Activated CD4-positive, CD25-positive, alpha-beta regulatory T cell treated with anti-CD3 and anti-CD28 coated beads, Interleukin-2, amount 50 U/mL, for 72 hours (primary cell): ENCODE measurements at places on chromosomes 12 and 14.

DNA sequence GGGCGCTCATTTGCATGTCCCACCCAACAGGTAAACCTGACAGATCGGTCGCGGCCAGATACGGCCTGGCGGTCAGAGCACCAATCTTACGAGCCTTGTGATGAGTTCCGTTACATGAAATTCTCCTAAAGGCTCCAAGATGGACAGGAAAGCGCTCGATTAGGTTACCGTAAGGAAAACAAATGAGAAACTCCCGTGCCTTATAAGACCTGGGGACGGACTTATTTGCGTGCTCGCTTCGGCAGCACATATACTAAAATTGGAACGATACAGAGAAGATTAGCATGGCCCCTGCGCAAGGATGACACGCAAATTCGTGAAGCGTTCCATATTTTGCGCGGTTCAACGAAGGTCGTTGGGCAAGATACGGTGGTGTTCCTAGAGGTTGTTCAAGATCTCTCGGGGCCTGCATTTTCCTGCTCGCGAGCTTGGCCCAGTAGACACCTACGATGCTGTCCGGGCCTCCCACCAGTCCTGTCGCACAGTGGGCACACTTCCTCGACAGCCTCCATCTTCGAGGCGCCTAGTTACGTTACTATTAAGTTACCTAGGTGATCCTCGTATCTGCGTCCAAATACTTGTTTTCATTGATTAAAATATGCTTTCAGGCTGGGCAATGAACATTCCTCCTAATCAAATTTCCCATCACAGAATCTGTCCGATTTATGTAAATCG is at the start of gene RNU6-7:
Gene RNU6-7 (plus strand): TSS at position 230 of the 675 bp plus-strand sequence.
- DNase-seq, result peak; percentile 44

GRCh38 chr12:130375296-130376287 is 37.9 kb downstream of the PIWIL1 start:
- no peak for DNase-seq

GRCh38 chr14:22597771-22598098 is 365 bp upstream of the ABHD4 start:
- no peak for DNase-seq

GRCh38 chr12:39240587-39240986 is 202.3 kb downstream of the KIF21A start:
- DNase-seq, result no peak

DNA sequence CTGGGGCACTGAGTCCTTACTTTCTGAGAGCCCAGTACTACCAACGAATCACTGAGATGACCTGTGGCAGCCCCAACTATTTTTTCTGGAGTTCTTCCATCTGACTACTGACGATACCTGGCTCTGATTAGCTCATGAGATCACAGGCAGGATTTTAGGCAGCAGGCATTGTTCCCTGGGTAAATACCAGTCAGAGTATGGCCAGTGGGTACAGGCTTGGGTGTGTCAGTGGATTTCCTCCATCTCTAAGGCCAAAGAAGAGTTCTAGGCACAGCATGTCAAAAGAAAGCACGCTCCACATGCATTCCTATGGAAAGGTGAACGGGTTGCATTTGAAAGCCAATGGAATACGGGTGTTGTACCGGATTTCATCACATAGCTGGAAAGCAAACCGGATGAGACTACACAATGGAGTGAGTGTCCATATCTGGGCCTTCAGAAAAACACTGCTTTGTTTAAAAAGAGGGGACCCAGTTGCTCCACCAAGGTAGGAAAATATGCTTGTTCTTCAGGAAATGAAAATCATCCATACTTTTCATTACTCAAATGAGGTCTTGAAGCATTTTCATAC is 55.0 kb downstream of the PAX9 start:
- no peak for DNase-seq

GRCh38 chr12:128468926-128469325 is 202.0 kb downstream of the TMEM132C start:
- DNase-seq, result no peak

DNA sequence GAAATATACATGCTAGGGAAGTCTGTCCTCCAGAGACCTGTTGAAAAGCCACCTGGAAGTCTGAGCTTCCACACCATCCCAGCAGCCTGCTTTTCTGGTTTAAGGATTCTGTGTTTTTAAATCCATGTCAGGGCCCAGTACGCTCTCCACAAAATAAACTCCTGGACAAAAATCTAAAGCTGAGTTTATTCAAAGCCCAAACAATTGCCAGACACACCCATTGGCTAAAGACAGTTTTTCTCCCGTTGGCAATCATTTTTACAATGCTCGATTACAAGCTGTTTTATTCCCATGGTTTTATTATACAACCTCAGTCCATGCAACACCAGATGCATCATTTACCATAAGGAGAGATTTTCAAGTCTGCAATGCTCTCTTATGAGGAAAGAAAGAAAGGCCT is 94.5 kb downstream of the MYRFL start:
- no peak for DNase-seq

- no peak for DNase-seq
Observed at GRCh38 chr12:105876396-105876927, 262.3 kb downstream of the NUAK1 start.

GRCh38 chr12:13000616-13000924 is 505 bp upstream of the HEBP1 start:
- DNase-seq, result no peak

- no peak for DNase-seq
Observed at GRCh38 chr14:100107236-100107635, 42.0 kb downstream of the EVL start.

DNA sequence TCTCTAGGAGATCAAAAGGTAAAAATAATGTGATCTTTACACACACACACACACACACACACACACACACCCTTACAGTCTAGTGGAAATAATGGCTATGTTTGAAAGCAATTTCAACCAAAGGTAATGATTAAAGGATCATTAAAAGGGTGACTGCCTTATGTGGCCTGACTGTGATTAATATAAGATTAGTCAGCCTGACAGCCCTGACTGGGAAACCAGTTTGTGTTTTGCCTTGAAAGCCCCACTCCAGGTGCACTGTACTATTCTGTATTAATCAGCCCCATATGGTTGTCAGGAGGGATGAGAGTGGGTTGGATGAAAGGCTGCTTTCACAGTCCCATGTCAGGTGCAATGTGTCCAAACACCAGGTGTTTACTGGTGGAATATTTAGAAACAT is 10.5 kb downstream of the RASSF9 start:
- DNase-seq, result no peak

- no peak for DNase-seq
Observed at GRCh38 chr14:86221000-86221399, 691.1 kb downstream of the FLRT2 start.

GRCh38 chr14:55977392-55978150 is 140.6 kb upstream of the PELI2 start:
- no peak for DNase-seq

DNA sequence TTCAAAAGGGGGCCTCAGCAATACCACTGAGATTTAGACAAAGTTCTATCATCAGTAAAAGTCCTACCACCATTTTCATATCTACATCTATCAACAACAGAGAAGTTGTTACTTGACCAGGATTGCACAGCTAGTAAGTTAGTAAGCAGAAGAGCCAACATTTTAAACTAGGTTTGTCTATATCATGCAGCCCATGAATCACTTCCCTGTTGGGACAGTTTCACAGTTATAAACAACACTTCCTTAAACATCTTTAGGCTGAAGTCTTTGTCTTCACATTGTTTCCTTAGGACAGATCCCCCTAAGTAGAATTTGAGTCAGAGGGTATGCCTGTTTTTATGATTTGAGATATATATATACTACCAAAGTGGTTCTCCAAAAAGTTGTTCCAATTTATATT is 68.5 kb downstream of the DAO start:
- no peak for DNase-seq

DNA sequence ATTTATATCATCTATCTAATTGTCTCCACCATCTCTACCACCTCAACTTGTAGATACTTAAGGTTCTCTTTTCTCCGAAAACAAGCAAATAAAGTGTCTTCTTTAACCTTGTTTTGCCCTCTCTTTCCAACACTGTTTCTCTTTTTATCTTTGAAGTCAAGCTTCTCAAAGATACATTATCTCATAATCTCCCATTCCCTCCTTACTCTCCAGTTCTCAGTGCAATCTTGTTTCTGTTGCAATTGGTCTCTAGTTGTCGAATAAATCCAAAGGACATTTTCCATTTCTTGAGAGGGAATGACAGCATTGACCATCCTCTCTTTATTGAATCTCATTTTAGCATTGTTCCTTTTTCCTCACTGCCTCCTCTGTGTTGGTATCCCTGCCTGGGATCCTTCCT is 383.3 kb downstream of the SOX5 start:
- DNase-seq, result no peak

- no peak for DNase-seq
Observed at GRCh38 chr14:74634481-74634880, 22.4 kb upstream of the LTBP2 start.

GRCh38 chr12:2149091-2149490 is 96.3 kb downstream of the CACNA1C start:
- DNase-seq, result no peak

DNA sequence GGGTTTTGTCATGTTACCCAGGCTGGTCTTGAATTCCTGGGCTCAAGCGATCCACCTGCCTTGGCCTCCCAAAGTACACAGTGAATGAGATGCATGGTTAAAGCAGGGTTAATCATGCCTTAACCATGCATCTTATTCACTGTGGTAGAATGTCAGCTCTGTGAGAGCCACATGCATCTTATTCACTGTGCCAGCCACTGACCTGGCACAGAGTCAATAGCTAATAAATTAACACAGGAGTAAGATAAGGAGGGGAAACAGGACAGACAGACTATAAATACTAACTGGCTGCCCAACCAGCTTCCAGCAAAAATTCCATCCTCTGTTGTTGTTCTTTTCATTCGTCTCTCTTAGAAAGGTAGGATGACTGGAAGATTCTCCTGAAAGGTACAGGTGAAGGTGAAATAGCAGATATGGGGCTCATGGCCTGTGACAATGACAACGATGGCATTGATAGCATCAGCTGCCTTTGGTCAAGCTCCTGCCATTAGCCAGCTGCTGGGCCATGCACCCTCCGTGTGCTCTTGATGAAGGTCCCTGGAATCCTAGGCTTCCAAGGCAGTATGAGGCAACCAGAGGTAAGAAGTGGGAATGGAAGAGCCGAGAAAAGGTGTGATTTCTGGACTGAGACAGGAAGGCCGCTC is 76.6 kb downstream of the ZNF664 start:
- no peak for DNase-seq

DNA sequence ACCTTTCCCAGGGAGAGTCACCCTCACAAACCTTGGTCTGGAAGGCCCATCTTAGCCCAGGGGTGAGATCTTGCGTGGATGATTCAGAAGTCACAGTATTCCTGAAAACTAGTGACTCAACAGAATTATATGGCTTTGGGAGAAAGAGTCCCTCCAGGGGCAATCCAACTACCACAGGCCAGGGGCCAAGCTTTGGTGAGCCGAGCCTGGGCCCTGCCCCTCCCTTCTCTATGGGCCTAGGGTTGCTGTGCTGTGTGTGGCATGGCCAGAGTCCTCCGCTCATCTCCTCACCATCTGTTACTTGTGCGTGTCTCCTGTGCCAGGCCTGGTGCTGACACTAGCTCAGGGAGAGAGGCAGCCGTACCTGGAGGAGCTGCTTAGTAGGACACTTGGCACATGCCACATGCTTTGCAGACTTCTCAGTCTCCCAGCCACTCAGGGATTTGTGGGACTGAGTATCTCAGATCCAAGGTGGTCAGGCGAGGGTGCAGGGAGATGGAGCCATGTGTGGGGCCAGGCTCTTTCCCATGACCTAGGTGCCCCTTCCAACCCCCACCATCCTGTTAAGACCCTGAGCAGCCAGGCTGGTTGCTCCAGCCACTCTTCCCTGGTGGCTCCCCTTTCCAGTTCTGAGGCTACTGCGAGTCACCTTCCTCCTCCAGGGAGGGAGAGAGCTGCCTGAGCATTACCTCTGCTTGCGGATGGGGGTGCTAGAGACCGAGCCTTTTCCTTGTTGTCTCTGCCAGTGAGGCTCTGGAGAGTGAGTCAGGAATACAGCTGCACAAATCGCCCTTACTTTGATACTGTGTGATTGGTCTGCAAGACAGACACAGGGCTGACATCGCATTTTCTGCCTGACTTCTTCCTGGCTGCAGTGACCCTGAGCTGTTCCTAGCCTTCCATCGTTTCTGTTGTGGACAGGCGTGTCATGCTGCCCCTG is 94.1 kb downstream of the SLC25A47 start:
- DNase-seq, result no peak

DNA sequence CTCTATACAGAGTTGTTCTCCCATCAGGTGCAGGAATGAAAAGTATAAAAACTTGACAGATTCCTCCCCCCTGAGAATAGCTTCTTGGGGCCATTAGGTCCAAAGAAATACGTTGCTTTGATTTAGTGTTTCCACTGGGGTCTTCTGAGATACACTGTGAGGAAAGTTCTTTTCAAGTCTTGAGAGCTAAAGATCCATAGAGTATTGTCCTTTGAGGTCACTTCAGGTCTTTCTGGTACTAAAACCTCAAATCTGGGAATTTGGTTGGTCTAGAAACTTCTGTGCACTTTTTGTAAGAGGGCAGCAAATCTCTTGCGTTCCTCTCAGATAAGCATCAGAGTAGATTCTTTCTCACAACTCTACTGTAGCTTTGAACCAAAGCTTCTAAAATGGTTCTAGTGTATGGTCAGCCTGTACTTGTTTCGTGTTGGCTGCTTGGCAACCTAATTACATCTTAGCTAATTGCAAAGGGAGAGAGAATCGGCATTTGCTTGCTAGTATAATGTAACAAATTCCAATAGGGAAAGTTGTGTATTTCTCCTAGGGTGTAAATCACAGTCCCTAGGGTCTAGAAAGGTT is 10.0 kb downstream of the SRSF5 start:
- no peak for DNase-seq

DNA sequence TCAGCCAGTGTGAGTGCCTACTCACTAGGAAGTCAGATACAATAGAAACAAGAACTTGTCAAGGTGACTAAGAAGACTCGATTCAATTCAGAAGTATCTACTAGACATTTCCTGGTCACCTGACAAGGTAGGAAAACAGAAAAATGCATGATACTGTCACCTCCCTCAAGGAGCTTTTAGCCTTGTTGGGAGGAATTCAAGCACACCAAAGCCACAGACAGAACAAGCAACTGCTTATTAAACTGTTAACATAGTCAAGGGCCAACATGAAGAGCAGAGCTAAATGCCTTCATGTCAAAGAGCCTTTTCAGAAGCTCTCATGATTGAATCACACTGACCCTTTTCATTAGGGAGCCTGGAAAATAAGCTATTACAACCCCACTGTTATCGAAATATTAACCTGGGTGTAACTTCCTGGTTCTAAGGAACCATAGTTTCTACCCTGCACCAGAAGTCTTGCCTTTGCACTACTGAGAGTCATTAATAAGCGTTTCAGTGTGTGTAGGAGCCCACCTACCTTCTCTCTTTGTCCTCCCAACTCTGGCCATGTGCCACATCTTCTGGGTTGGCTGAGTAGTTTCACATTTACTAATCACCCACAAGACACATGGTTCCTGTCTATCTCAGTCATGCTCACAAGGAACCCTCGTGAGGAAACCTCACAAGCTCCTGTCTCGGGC is 31.0 kb upstream of the LGALS3 start:
- DNase-seq, result peak; percentile 40

DNA sequence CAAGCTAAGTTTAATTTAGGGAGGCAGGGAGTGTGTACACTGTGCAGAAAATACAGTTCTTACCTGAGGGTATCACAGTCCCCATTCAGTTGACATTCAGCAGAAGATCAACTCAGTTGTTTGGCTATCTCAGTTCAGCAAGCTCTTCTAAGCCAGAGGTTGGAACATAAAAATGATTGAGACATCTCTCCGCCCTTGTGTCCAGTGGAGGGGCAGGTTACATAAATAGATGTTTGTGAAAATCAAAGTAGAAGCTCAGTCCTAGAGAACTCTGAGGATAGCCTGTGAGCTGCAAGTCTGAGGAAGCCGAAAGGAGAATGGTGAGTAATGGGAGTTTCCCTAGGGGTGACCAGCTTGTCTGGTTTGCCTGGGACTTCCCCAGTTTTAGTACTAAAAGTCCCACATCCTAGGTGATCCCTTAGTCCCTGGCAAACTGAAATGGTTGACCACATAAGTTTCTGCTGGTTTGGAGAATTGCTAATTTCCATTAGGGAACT is 251.4 kb upstream of the ATP2B1 start:
- DNase-seq, result no peak
